ENCODE measurements at places on chromosomes 7 and 10.

DNA sequence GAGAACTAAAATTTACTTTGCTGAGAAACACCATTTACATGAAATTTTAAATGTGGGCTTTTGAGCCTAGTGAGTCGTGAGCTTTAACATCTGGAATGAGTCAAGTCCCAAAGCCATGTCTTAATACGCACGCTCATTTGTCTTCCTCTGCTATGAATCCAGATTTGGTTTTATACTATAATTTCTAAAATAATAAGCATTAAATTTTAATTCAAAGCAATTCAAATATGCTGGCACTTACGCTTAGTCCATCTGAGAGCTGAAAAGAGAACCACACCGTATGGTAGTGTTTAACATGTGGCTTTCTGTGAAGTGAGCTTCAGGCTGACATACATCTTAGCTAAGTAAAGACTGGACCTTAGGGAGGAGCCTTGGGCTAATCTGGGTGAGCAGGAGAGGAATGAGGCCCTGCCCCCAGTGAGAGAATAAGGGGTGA, 52.2 kb downstream of the CUBN start:
- DNase-seq: no peak

- no peak for DNase-seq
Measured at GRCh38 chr7:101666741-101667140, 37.6 kb upstream of the MYL10 start.

DNA sequence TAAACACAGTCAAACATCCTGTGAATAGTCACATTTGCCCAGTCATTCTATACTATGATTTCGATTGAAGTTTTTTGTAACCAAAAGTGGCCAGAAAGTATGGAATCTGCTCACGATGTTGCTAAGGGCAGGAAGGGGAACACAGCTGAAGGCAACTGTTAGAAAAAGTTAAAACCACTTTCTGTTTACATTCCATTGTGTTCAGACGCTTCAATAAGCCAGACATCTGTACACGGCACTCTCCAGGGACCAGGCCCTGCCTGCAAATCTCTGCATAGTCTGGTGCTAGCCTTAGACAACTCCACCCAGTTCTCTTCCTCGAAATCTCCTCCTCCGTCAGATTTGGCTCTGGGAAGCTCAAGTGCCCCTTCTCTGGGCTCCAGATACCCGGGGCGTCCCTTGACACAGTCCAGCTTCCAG, 17.1 kb upstream of the TMEM120A start:
- no peak for DNase-seq

DNA sequence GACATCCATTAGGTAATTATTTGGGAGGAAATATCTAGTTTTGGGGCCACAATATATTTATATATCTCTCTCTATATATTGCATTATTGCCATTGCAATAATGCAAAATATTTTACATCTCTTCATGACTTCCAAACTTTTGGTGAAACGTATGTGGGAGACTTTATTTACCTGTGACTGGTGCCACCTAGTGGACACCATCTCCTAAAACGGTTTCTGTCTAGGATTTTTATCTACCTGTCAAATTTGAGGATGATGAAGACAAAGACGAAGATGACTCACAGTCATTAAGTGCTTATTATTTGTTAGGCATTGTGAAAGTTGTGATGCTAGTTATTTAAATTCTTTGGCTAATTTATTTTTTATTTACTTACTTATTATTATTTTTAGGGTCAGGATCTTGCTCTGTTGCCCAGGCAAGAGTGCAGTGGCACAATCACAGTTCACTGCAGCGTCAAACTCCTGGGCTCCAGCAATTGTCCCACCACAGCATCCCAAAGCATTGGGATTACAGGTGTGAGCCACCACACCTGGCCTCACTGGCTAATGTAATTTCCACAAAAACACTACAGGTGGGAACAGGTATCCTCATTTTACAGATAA, 18.7 kb upstream of the CBLL1 start:
- no peak for DNase-seq

- no peak for DNase-seq
Measured at GRCh38 chr7:134522601-134523000, 4.8 kb upstream of the AKR1B10 start.

- DNase-seq: no peak
Measured at GRCh38 chr7:115178835-115179234, 256.9 kb downstream of the MDFIC start.

DNA sequence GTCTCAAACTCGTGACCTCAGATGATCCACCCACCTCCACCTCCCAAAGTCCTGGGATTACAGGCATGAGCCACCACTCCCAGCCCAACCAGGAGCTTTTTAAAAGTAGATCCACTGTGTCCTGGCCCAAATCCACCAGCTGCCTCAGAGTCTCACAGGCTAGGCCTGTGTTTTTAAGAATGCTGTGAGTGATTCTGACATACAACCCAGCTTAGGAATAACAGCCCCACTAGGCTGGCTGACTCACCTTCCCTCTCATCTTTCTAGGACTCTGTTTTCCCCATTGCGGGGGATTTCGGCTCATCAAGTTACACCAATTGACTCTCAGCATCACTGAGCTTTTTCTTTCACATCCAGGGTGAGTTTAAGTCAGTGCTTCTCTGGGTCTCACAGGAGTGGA, 207.6 kb downstream of the SKIDA1 start:
- DNase-seq: no peak

DNA sequence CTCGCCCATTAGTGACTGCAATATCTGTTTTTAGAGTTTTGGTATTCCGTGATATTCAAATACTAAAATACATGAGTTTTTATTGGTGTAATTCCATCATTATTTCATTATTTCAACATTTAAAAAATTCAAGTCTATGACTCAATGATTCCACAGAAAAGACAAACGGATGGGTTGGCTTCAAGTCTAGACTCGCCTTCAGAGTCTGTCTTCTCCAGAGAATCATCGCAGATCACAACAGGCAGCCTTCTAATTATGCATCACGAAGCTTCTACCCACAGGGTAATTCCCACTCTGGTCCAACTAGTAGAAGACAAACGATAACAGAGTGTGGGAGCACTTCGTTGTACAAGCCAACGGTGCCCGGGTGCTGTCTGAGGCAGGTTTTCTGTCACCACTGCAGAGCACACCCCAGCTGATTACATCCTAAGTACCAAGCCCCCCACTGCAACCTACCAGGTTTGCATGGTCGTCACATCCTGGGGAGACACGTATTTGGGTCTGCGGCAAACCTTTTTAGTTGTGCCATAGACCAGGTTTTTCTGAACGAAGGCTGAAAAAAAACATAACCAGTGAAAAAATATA, 28.9 kb downstream of the PARP12 start:
- no peak for DNase-seq

GRCh38 chr10:78973901-78974616, 94.7 kb upstream of the ZMIZ1 start:
- DNase-seq: no peak

DNA sequence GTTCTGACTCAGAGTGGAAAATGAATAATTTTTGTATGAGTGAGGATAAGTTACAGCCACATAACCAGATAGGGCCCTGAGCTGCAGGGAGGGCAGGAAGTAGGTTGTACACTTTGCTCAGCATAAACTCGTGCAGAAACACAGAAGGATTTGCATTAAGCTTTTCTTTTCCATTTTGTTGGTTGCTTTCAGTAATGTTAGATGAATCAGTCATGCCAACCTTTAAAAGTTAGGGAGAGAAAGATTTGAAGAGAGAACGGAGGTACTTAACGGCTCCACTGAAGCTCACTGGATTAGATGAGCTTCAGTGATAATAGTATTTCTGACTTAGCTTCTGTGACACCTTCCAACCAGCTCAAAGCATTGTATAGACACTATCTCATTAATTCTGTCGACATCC, 348.1 kb downstream of the GATA3 start:
- DNase-seq: no peak

DNA sequence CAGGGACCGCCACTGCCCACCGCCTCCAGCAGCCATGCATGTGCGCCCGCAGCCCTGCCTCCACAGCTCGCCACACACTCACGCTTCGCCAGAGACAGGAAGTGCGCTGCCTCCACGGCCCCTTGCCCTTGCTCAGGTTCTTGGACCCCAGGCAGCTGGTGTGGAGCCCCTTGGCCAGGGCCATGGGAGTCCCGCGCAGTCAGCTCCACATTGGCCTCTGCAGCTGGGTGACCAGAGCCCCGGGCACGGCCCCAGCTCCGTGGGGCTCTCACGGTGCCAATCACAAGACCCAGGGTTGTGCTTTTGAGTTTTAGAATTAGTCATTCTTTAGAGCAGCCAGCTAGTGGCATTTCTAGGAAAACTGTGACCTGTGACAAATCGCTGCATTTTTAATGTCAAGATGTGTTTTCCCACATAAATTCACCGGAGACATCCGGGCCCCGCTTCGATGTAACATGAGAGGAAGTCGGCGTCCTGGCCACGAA, 4.3 kb upstream of the UTF1 start:
- DNase-seq: no peak

DNA sequence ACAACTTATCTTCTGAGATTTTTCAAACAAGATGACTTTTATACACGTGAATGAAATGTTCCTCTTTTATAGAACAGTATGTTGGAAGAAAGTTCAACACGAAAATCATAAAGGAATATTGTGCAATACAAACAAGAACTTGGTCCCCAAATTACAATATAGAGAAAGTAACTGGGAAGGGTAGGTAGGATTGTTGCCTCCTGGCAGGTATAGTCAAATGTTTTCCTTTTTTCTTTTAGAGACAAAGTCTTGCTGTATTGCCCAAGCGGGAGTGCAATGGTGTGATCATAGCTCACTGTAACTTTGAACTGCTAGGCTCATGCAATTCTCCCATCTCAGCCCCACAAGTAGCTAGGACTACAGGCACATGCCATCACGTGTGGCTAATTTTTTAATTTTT, 582.6 kb downstream of the PARD3 start:
- no peak for DNase-seq

DNA sequence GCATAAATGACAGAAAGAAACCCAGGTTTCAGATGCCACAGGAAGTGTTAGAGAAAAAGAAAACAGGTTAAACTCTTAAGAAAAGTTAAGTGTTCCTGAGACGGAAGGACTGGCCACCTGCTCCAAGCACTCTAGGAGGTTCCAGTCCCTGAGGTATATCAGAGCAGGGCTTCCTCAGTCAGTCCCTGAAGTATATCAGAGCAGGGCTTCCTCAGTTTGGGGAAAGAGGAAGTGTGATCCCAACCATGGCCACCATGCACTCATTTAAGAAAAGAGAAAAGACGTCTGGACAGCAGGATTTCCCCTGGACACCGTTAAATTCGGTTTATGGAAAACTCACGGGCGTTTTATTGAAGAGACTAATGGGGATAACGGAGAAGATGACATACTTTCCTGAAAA, 133.4 kb upstream of the PFKP start:
- DNase-seq: no peak

DNA sequence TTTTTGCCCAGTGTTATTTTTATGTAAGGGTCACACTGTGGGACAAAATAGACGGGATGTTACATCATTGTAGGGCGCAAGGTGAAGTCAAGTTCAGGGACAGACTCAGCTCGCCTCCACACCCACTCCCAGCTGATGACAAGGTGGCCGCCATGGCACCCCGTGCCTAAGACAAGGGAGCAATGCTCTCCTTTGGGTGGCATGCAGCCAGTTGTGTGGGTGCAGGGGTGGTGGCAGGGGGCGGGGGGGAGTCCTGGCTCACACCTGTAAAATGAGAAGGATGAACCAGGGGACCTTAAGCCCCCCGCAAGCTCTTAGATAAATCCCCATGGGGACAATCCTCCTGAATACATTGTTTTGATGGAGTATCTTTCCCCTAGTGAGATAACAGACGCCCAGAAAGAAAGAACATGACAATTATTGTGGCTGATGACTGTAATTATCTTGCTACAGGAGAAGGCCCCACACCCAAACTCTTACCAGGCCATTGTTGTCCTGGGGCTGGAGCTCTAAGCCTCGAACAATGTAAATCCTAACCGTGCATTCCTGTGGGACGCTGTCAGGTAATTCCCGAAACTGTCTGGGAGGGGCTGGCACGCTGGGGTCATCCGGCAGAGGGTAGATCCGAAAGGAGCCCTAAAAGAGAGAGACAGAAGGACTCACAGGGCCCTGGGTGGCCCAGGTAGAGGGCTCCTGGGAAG, 148.7 kb downstream of the MYOF start:
- DNase-seq: no peak

DNA sequence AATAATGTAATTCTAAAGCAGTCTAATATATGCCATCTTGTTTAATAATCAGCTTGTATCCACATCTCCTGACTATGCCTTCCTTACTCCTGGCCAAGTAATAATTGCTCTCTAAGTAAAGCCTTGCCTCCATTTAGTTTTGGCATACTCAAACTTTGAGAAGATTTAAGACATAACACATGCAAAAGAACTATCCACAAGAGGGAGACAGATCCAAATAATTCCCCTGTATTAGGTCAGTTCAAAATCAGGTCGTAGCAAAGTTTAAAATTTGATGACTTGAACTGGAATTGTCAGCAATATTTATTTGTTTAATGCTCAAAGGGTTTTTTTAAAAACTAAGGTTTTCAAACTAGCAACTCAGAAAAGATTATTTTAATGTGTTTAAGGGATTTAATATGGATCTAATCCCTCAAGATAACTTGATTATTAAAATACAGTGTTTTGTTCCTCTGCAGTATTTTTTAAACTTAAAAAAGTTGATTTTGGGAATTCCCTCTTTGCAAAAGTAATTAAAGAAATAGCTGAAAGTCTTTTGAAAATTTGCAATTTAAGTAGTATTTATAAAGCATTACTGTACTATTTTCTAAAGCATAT, 95.3 kb downstream of the HDAC9 start:
- no peak for DNase-seq
